ENCODE measurements at places on chromosomes 1 and 21. TPM values are rescaled to one million over a fixed set of nuclear protein-coding genes. Genes with fewer than 3 reads are reported as not detected.

The DNALI1 gene
- total RNA-seq, result 4.6 TPM

GRCh38 chr1:29122682-29123052, 1.0 kb downstream of the TMEM200B start:
- H3K4me3 ChIP-seq, result peak overlapping the region; percentile 61
- no peaks in the 10 kb centered on the region for H3K36me3 ChIP-seq
- peaks cover 6% of the 10 kb centered on the region for H3K4me1 ChIP-seq
- peaks cover 13% of the 10 kb centered on the region for H3K27me3 ChIP-seq
- H3K27ac ChIP-seq, result peak overlapping the region; percentile 93
- DNase-seq, result no peak

The TNNI3K gene
- total RNA-seq, result 2.5 TPM

GRCh38 chr1:42150651-42151050, 2.6 kb upstream of the GUCA2B start:
- DNase-seq, result no peak
- H3K27me3 ChIP-seq, result no peaks in the 10 kb centered on the region
- no peaks in the 10 kb centered on the region for H3K4me1 ChIP-seq
- no peaks in the 10 kb centered on the region for H3K36me3 ChIP-seq
- no peak overlapping the region for H3K27ac ChIP-seq

GRCh38 chr1:230127105-230128054, 60.3 kb downstream of the GALNT2 start:
- H3K36me3 ChIP-seq, result no peaks in the 10 kb centered on the region
- no peak overlapping the region for H3K4me3 ChIP-seq
- H3K27ac ChIP-seq, result no peak overlapping the region
- H3K27me3 ChIP-seq, result no peaks in the 10 kb centered on the region
- DNase-seq, result no peak

DNA sequence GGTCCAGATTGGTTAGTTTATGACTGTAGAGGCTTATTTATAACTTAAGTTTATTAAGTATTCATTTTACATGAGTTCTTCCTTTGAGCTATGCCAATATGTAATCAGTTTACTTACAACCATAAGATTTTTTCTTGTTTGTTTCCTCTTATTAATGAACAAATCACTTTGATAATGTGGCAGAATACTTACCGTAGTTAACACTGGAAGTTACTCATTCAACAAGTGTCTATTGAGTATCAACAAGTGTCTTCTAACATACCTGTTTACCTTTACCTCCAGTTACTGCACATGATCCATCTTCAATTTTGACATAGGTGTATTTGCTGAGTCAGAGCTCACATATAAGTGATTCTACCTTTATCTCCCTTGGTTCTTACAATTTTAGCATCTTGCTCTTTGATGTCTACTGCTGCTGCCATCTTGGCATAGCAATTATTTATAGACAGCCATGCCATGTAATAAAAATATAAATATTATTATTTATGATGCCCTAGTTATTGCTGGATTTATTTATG, 205.7 kb downstream of the NCAM2 start:
- H3K27me3 ChIP-seq, result no peaks in the 10 kb centered on the region
- H3K36me3 ChIP-seq, result peaks cover 4% of the 10 kb centered on the region
- H3K4me1 ChIP-seq, result no peaks in the 10 kb centered on the region

GRCh38 chr1:30810416-30811080, 53.0 kb upstream of the LAPTM5 start:
- DNase-seq, result no peak
- H3K27me3 ChIP-seq, result no peaks in the 10 kb centered on the region
- H3K36me3 ChIP-seq, result no peaks in the 10 kb centered on the region
- no peak overlapping the region for H3K4me3 ChIP-seq
- no peaks in the 10 kb centered on the region for H3K4me1 ChIP-seq

- no peaks in the 10 kb centered on the region for H3K27me3 ChIP-seq
- no peak overlapping the region for H3K4me3 ChIP-seq
- H3K4me1 ChIP-seq, result no peaks in the 10 kb centered on the region
- no peaks in the 10 kb centered on the region for H3K36me3 ChIP-seq
Measured at GRCh38 chr1:66431999-66432398, 102.0 kb upstream of the SGIP1 start.

- no peaks in the 10 kb centered on the region for H3K36me3 ChIP-seq
- H3K4me3 ChIP-seq, result no peak overlapping the region
- H3K27ac ChIP-seq, result no peak overlapping the region
- DNase-seq, result no peak
- no peaks in the 10 kb centered on the region for H3K27me3 ChIP-seq
Measured at GRCh38 chr21:40546647-40547046, 300.3 kb downstream of the DSCAM start.

All from breast epithelium (tissue), 4 donors.